ENCODE measurements at places on chromosomes 7 and 10. TPM values are rescaled to one million over a fixed set of nuclear protein-coding genes. Genes with fewer than 3 reads are reported as not detected.

DNA sequence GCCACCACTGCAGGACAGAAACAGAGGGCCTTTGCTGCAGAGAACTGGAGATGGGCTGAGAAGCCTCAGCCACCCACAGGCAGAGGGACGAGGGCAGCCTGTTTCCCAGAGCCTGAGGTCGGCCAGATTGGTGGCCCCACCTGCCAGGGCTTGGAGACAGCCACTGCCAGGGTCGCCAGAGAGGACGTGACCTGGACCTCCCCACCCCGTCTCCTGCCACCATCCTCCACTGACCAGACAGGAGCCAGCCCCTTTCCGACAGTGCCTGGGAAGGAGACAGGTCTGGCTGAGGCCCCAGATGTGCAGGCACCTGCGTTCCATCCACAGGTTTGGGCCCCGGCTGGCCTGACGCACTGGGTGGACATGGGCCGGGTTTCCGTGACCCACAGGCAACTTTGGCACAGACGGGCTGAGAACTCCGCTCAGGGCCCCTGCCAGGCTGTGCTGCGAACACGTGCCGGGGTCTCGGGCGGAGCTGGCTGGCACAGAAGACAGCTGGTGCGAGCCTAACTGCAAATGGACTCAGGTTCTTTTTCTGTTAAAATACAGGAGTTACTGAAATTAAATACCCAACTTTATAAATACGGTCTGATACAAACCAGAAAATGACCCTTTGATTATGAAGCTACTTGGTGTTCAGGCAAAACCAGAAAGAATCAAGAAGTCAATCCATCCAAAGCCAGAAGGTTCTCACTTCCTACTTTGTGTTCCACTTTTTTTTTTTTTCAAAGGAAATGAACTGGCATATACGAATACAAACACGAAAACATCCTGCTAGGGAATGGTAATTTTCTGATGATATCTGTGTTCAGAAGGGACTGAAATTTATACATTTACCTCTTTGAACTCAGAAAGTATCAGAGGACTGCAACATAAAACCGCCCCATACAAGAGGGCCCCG lies 6.9 kb downstream of the COX19 start:
- no peak for DNase-seq

DNA sequence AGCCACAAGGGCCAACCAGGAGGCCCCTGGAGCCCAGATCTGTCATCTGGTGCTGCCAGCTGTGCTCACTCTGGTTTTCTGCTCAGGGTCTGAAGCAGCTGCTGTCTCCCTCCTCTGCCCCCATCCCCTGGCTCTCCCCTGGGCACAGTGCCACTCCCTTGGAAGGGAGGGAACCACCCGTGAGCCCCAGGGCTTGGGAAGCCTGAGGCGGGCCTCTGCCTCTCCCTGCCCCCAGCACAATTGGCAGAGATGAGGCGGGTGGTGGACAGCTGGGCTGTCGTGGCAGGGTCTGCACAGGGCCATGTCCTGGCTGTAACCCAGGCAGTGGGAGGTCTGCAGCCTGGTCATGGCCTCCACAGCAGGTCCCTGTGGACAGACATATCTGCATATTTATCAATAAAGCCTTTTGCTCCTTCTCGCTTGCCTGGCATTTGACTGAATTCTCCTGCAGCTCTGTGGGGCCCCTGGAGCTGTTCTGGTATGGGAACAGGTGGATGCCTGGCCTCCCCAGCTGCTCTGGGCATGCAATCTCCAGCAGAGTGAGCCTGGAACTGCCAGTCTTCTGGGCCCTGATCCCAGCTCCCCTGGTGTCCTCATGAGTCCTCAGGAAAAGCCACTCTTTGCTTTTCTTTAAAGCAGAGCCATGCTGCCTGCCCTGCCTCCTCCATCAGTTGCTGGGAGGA lies 1.6 kb upstream of the ANKRD2 start:
- no peak for DNase-seq

CCL26 gene
- not detected for polyA plus RNA-seq

CTAGE4 gene
- 10.3 TPM for polyA plus RNA-seq

DNA sequence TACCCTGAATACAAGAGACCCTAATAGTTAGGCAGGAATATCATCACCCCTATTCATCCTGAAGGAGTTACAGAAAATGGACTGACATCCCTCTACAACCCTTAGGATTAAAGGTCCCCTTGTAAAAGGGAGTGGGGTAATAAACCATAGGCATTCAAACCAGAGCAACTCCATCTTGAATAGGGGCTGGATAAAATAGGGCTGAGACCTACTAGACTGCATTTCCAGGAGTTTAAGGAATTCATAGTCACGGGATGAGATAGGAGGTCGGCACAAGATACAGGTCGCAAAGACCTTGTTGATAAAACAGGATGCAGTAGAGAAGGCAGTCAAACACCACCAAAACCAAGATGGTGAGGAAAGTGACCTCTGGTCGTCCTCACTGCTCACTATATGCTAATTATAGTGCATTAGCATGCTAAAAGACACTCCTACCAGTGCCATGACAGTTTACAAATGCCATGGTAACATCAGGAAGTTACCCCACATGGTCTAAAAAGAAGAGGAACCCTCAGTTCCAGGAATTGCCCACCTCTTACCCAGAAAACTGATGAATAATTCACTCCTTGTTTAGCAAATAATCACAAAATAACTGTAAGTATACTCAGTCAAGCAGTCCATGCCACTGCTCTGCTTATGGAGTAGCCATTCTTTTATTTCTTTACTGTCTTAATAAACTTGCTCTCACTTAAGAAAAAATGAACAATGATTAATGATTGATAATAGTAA lies 37.2 kb downstream of the CUBN start:
- DNase-seq: no peak

ZNF853 gene
- 14.5 TPM for polyA plus RNA-seq

CYP3A4 gene
- 0.17 TPM for polyA plus RNA-seq

DNA sequence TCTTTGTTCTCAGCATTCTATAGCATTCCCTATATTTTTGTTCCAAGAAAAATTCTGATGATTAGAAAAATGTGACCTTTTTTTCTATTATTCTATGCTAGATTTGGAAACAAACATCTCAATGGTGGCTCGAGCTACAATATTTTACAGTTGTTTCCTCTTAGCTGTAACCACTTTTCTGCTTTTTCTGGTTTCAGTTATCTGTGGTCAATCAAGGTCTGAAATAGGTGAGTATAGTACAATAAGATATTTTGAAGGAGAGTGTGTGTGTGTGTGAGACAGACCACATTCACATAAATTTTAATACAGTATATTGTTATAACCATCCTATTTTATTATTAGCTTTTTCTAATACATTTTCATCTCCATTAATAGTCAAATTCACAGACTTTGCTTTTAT lies 564.5 kb upstream of the GHITM start:
- no peak for DNase-seq

DNA sequence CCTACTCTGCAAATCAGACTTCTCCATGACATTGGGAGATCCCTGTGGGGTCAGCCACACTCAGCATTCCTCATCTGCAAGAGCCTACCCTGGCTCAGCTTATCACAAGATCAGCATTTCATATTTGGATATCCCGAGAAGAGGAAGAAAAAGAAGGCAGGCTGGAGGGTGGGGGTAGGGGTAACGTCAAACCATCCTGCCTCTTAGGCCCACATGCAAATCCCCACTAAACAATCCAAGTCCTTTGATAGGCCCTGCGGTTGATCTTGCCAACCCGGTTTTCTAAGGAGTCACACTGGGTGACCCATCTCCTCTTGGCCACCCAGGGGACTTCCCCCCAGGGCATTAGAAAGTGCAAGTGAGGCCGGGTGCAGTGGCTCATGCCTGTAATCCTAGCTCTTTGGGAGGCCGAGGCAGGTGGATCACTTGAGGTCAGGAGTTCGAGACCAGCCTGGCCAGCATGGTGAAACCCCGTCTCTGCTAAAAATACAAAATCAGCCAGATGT lies 128.0 kb upstream of the CALN1 start:
- no peak for DNase-seq

GRCh38 chr7:47345857-47346298 lies 236.0 kb downstream of the TNS3 start:
- DNase-seq: no peak

- no peak for DNase-seq
Observed at GRCh38 chr7:140316165-140316661, 82.1 kb downstream of the SLC37A3 start.

DNA sequence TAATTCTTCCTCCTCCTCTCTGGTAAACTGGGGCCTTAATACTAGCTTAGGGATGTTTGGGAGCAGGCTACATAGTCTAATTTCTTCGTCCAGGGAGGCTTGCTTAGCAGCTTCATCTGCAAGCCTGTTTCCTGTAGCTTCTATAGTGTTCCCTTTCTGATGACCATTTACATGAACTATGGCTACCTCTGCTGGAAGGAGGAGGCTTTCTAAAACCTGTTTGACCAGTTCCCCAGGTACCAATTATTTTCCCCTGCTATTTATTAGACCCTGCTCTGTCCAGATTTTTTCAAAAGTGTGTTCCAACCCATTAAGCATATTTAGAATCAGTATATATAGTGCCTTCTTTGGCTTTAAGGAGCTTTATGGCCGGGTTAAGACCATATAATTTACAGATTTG lies 38.8 kb upstream of the DNAH11 start:
- DNase-seq: peak; percentile 20

DNA sequence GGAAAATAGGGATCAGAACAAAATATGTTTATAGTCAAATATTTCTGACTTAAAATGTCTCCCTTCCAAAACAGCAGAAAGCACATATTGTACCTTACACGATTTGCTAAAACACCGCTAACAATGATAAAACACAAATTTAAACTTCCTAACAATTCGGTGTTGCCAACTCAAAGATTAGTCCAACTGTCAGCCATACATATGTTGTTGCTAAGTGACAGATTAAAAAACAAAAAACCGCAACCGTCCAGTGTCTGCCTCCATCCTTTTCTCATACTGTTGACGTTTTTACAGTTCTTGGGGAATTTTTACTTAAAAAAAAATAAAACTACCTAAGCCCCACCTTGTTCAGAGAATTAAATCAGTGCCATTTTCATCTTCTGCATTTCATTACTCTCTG lies 118.0 kb downstream of the RAB11FIP2 start:
- DNase-seq: no peak

DNA sequence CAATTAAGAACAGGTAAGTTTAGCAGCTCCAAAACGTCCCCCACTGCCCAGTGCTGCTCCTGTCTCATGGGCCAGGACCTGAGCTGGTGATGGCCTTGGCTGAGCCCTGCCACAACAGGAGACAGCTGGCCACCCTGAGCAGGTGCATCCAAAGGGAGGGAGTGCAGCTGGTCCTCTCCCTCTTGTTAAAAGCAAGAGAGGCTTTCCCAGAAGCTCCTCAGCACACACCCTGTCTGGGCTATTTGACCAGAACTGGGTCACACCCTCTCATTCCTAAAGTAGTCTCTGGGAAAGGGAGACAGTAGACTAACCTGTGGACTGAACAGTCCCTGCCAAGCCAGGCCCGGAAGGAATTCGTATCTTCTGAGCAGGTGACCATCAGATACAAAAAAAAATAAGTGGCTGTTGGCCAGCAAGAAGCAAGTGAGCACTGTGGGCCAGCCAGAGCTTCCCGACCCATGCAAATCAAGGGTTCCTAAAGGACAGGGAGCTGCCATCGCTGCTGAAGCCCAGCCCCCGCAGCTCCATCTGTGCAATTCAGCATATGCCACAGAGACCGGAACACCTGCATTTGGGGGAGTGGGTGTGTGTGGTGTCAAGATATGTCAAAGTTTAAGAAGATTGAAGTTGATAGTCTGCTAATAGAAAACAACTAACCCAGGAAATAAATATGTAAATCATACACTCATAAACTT lies 2.1 kb upstream of the TMEM72 start:
- DNase-seq: no peak

UTF1 gene
- polyA plus RNA-seq: 0.17 TPM

NAT16 gene
- 0.06 TPM for polyA plus RNA-seq
